Right ventricle myocardium inferior (tissue), 1 donor: ENCODE measurements at places on chromosomes 4 and X. TPM values are rescaled to one million over a fixed set of nuclear protein-coding genes. Genes with fewer than 3 reads are reported as not detected.
A peak's percentile ranks its signal among the peaks of the same experiment; 100 is the strongest.

Gene H2BW2
- total RNA-seq, result not detected

Gene LONRF3
- 3.0 TPM for total RNA-seq

Gene TEX11
- not detected for total RNA-seq

Gene MAGEA12
- total RNA-seq, result not detected

Gene TIGD2
- total RNA-seq, result 2.3 TPM

Gene GSTCD
- total RNA-seq, result 3.8 TPM

Gene AFF2
- 0.22 TPM for total RNA-seq

Gene CNGA1
- total RNA-seq, result not detected

Gene IL13RA1
- total RNA-seq, result 19.7 TPM

Gene AWAT1
- total RNA-seq, result not detected

Gene POU3F4
- not detected for total RNA-seq

Gene SLC49A3
- total RNA-seq, result 17.3 TPM

Gene PRRG3
- total RNA-seq, result 3.4 TPM

Gene SOD3
- total RNA-seq, result 63.4 TPM

- DNase-seq, result no peak
These were observed 123.9 kb downstream of the SLC7A11 start for GRCh38 chr4:138118270-138118669.

- DNase-seq, result no peak
These were observed 443.5 kb downstream of the PCDH10 start for GRCh38 chr4:133592591-133592990.

- DNase-seq, result no peak
These were observed 69.7 kb downstream of the STARD8 start for GRCh38 chrX:68717196-68717595.

DNA sequence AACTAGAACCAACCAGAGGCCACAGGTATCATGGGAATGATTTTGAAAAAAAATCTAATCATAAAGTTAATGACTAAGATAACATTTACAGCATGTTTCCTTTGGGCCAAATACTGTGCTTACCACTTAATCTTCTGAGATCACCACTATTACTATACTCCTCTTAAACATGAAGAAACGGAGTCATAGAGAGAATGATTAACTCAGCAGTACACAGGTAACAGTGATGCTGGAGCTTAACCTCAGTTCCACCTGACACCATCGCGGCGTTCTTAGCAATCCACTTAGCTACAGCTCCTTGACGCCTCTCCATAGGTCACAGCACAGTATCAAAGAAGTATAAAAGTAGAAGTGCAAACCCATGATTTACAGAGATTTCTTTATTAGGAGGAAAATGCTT lies 592.6 kb upstream of the SLIT2 start:
- DNase-seq, result no peak

GRCh38 chrX:76076124-76076523 lies 96.7 kb upstream of the PBDC1 start:
- no peak for DNase-seq

- DNase-seq, result no peak
These were observed 15.4 kb downstream of the OCIAD2 start for GRCh38 chr4:48891028-48891619.

DNA sequence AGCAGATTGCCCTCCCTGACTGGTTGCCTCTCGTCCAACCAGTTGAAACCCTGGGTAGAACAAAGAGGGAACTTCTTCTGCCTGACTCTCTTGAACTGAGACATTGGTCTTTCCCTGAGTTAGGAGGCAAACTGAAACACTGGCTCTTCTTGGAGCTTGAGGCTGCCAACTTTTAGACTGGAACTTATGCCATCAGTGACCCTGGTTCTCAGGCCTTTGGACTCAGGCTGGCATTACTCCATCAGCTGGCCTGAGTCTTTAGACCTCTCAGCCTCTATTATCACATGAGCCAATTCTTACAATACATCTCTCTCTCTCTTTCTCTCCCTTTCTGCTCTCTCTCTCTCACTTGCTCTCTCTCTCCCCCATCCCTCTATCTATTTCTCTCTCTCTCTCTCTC lies 86.4 kb downstream of the EMCN start:
- DNase-seq, result no peak

DNA sequence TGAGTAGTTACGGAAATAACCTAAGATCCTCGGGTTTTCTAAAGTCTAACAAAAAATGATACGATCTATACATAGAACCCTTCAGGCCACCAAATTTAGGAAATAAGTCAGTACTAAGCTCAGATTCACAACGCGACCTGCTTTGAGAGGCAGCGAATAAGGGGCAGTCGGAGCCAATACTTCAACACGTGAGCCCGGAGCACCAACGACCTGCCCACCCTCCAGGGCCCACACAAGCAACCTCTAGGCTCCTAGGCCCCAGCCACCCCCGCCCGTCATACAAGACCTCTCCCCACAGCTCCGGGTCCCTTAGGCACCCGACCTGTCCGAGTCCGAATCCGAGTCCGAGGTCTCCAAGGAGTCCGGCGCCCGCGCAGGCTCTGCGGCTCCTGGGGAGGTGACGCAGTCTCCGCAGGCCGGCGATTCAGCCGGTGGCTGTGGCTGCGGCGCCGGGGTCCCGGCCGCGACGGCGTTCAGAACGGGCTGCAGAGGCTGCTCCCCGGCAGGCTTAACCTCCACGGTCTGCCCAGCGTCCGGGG lies 580 bp downstream of the NAF1 start:
- peak; percentile 75 for DNase-seq

DNA sequence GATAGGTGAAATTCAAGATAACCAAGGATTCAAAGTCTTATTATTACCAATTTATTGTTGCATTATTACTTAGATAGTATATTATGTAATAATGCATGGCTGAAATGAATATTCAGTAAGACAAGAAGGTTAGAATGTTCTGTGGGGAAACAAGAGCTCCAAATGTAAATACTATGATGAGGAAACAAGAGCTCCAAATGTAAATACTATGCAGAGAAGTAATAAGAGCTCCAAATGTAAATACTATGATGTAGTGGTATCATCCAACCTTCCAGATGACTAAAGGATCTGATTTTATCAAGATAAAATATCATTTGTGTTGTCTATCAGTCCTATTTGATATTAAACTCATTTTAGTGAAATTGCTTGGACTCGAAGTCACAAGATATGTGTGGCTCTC lies 82.2 kb upstream of the PCDH18 start:
- no peak for DNase-seq

DNA sequence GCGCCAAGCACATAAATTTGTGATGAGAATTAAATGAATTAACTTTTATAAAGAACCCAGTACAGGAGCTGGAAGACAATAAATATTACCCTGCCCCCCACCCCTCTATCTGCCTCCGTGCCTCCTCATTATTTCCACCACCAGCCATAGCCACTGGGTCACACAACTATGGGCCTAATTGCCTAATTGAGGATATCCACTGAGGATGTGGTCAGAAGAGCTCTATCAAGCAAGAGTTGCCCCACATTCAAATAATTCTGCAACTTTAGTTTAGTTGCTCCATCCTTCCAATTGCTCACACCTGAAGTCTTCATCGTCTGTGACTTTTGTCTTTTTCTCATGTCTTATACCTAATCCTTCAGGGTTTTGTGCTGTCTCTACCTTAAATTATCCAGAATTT lies 9.5 kb upstream of the CXCL8 start:
- DNase-seq, result no peak

DNA sequence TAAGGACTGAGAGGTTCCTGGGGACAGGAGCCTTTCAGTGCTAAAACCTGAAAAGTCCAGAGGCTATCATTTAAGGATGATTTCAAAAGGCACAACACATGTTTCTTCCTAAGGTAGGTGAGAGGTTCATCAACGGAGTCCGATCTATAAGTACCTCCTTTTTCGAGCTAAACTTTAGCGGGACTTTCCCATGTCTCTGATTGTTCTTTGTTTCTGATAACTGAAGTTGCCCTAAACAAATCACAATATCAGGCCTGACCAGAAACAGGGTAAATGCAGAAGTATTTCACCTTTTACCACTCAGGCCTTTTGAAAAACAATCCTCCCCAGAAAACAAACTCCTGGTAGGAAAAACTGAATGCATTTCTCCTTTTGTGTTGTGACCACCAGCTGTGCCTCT lies 17.6 kb downstream of the PIR start:
- DNase-seq, result no peak

- no peak for DNase-seq
These were observed 3.6 kb upstream of the EIF4E start for GRCh38 chr4:98932539-98932938.

- DNase-seq, result no peak
These were observed 89.5 kb downstream of the OR13H1 start for GRCh38 chrX:131633285-131633917.

- no peak for DNase-seq
These were observed 46.3 kb downstream of the ARHGEF9 start for GRCh38 chrX:63738696-63739095.

- DNase-seq, result no peak
These were observed 314 bp downstream of the DNASE1L1 start for GRCh38 chrX:154408659-154409221.

- DNase-seq, result no peak
These were observed 150.6 kb upstream of the MBNL3 start for GRCh38 chrX:132639446-132639845.

- no peak for DNase-seq
These were observed 60.1 kb downstream of the SH3RF1 start for GRCh38 chr4:169210504-169211118.

DNA sequence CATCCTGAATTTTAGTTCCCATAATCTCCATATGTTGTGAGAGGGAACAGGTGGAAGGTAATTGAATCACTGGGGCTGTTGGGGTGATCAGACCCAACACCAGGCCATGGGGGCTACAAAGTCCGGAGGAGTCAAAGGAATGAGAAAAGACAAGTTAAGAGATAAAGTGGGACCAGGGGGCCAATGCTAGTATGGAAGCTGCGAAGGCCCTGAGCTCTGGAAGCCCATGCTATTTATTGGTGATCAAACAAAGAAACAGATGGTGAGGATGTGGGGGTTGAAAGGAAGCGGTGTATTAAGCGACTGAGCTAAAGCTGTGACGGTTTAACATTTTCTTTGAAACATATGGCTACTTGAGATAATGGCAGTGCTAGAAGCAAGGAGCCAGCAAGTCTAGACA lies 132.8 kb downstream of the PDGFC start:
- no peak for DNase-seq

DNA sequence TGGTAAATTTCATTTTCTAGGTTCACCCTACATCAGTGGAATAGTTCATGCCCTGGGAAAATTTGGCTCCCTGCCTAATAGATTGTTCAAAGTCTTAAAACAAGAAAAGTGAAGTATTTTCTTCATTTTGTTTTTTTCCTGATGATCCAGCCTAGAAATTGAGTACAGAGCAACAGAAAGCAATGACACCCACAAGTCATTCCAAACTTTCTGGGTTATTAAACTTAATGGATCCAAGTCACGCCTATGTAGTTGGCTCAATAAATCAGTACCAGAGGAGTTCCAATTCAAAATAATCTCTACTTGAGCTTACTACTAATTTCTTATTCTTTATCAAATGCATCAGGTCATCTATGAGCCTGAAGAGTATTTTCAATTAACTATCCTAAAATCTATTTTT lies 937.6 kb upstream of the SLIT2 start:
- DNase-seq, result no peak

GRCh38 chr4:186839122-186840037 lies 115.7 kb upstream of the FAT1 start:
- DNase-seq, result no peak

- DNase-seq, result no peak
These were observed 914.6 kb upstream of the INTU start for GRCh38 chr4:126718136-126718535.

DNA sequence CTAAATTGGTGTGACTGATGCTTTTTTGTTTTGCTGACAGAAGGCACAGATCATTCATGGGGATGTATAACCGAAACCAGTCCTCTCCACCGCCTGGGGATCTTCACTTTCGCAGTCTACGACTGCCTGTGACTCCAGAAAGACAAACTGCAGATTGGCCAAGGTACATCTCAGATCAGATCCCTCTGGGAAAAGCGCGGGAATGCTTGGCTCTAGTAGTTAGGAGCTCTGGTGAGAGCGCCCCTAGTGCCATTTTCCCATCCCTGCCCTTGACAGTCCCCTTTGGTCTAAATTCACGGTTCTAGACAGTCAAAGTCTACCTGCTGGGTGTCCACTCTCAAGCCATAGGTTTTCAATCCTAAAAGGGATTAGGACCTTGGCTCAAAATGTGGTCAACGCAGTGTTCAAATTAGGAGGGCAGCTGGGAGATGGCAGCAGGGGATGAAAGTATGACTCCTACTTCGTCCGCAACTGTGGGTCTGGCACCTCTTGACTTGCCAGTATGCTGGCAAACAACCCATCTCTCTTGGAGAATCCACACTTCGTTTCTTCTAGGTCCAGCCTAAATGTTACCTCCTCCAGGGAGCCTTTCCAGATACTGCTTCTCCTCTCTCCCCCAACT lies 6.9 kb upstream of the HAND2 start:
- DNase-seq, result no peak

DNA sequence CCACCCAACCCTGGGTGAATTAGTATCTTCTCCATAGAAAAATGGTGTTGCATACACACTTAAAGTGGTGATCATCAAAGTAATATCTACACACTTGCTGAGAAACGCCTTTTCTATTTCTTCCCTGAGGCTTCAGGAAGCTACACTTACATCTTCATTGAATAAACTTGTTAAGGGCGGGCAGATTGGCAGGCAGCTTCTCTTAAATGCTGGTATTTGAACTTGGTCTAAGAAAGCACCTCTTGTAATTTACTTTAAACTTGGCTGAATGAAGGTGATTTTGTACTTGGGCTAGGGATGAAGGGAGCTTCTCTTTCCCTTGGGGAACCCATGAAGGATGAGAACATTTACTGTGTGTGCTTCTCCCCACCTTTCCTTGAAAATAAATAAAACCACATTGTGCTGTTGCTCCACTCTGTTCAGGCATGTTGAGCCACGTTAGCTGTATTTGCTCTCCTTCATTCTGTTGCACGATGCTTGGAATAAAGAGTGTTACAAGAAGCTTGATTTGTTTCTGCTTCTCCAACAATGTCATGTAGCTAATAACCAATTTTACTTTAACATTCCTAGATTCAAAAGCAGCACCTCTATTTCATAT lies 430.1 kb downstream of the ANKRD50 start:
- no peak for DNase-seq

- DNase-seq, result no peak
These were observed 14.9 kb upstream of the MORC4 start for GRCh38 chrX:107014936-107015335.

DNA sequence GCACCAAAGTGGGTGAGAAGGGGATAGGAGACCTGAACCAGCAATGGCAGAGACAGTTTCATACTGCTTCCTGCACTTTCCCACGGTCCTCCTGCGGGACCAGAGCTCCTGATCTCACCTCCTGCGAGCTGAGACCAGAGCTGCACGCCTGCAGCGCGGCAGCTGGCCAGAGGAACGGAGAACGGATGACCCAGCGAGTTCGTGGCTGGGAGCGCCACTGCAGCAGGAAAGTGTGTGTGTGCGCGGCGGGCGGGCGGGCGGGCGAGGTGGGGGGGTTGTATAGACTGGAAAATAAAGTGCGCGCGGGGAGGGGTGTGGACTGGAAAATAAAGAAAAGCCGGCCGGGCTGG lies 16.5 kb downstream of the MCF2 start:
- DNase-seq, result no peak

GRCh38 chr4:47538825-47539154 lies 53.7 kb downstream of the ATP10D start:
- no peak for DNase-seq

- DNase-seq, result no peak
These were observed 63.5 kb downstream of the PDK3 start for GRCh38 chrX:24528605-24529004.
